GM04503 (cell line): ENCODE measurements at places on chromosomes 11 and 22.

DNA sequence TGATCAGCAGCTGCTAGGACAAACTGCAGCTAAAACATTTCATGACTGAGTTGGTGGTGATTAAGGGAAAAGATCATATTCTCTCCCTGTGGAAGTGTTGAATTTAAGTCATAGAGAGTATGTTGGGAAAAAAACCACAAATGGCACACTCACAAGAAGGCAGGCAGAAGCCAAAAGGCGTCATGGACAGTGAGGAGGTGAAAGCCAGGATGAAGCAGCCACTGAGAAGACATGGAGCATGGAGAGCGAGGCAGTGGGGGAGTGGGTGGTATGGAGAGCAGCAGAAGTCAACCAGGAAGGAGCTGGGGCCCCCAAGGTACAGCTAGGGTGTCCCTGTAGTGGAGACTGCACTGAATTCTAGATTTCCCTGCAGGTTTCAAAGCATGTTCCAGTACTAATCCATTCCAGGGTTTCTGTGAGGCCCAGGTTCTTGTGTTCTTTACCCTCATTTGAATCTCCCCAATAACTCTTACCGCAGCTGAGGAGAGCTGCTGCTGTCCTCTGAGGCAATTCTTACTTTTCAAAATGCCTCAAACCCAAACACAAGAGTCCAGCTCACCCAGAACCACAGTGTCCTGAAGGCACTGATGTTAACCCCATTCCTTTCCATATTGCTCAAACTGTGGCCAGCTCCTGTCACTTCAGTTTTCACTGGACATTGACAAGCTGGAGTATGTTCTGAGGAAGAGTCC lies 191.8 kb upstream of the E2F8 start:
- peak; percentile 87 for DNase-seq

DNA sequence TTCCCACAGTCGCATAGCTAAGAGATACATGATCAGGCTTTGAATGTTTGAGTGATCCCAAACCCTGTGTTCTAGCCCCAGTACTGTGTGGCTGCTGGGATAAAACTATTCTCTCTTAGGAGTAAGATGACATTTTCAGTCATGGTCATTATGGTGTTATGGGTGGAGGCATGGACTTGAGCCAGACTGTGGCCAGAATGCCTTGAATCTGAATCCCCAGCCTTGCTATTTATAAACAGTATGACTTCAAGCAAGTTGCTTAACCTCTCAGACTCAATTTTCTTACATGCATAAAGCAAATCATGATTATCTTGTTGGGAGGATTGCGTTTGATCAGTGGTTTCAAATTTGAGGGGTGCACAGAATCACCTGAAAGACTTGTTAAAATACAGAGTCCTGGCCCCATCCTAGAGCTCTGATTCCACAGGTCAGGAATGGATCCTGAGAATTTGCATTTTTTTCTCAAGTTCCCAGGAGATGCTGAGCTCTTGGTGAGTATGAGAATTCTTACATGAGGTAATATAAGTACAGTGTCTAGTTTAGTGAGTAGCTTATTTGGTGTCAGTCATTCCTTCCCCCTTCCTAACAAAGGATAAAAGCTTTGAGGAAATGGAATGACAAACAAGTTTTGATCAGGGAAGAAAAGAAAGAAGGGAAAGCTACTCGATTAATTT lies 571.7 kb downstream of the METTL15 start:
- DNase-seq = peak; percentile 80

GRCh38 chr11:42012271-42012670 lies 552.8 kb upstream of the LRRC4C start:
- no peak for DNase-seq

- DNase-seq = peak; percentile 22
Observed at GRCh38 chr11:31921081-31921480, 110.0 kb upstream of the PAX6 start.

DNA sequence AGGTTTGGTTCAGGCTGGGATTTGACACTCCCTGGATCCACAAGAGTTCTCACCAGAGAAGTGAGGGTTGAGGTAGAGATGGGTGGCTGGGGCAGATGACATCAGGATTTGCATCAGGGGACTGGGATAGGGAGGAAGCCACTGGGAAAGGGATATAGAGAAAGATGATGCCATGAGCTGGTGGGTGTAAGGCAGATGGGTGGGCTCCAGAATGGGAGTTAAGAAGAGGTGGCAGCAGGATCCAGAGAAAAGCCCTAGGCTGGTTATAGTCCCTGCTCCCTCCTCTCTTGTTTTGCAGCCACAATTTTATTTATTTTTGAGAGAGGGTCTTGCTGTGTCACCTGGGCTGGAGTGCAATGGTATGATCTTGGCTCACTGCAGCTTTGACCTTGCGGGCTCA lies 1.8 kb upstream of the C1QTNF4 start:
- no peak for DNase-seq

DNA sequence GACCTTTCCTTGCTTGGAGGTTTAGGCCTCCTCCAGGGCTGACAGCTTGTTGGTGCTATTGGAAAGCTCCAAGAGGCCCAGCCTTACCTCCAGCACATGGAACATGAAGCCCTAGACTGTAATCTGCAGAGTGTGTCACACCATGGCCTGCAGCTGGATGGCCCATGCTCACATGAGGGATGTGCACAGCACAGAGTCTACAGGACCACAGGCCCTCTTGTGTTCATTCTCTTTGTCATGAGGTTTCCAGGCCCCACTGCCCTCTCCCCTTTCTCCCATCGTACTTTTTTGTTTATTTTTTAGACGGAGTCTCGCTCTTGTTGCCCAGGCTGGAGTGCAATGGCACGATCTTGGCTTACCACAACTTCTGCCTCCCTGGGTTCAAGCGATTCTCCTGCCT lies 10.0 kb downstream of the FADS1 start:
- no peak for DNase-seq
